Mammary epithelial cell (primary cell): ENCODE measurements at places on chromosomes 16 and 17. TPM values are rescaled to one million over a fixed set of nuclear protein-coding genes. Genes with fewer than 3 reads are reported as not detected.

DNA sequence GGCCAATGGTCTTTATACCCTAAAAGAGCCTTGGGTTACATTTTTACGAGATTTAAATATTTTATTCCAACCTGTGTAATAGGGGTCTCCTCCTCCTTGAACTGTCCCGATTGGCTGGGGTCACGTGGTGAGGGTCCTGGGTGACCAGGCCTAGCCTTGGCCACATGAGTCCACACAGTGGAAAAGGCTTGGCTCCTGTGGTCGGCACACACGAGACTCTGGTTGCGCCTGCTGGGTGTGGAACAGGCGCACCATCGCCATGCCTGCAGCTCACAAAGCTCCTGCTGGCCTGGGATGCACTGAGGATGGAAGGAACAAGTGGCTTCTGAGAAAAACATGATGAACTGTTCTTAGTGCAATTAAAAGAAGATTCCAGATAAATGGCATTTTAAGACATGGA, 103.9 kb upstream of the ZNF750 start:
- DNase-seq: no peak

DNA sequence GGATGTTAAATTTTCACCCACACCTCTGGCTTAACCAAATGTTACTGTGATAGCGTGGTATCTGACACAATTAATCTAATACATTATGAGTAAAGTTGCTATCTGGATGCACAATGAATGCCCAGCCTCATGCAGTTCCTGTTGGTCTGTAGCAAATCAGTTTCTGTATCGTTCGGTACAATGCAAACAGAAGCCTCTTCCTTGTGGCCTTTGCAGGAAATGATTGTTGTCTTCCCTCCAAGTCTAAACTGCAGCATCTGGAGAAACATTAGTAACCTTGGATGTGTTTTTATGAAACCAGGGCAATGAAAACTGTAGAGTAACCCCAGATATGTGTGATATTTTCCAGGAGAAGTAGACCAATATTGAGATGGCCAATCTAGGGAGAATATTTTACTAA, 46.8 kb downstream of the CYB561 start:
- DNase-seq: no peak

DNA sequence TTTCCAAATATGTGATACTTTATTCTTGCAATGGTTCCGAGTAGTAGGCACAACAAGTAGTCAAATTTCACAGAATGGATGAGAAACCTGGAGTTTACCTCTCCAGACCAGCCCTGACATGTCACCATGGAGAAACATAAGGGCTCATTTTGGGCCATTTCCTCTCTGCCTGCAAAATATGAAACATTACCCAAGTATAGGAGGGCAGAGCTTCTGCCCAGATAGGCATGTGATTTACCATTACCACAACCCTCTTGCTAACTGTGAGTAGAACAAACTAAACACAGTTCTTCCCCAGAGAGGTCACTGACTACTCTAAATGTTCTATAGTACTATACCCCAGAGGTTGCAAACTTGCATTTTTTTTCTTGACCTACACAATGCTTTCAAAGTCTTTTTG, 15.7 kb upstream of the KPNB1 start:
- DNase-seq: peak; percentile 68

DNA sequence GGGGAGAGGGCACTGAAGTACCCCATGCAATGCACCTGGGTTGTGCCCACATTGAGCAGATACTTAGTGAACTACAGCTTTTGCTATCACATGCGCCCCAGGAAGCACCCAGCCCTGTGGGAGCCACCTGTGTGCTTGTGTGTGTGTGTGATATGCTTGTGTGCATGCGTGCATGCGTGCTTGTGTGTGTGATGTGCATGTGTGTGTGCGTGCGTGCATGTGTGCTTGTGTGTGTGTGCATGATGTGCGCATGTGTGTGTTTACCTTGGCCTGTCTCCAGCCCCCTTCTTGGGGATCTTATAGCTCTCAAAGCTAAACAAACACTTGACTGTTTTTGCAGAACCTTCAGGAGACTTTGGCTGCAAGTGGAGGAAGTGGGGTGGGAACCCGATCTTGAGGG, 841 bp downstream of the C16orf89 start:
- no peak for DNase-seq

The CCDC144A gene
- total RNA-seq: 22.7 TPM
